ENCODE measurements at places on chromosomes 7 and 10.

GRCh38 chr7:106346678-106347217, 62.0 kb upstream of the NAMPT start:
- DNase-seq = no peak

- DNase-seq = no peak
Observed at GRCh38 chr10:34780818-34781380, 34.2 kb downstream of the PARD3 start.

- no peak for DNase-seq
Observed at GRCh38 chr7:101933028-101933427, 115.6 kb downstream of the CUX1 start.

DNA sequence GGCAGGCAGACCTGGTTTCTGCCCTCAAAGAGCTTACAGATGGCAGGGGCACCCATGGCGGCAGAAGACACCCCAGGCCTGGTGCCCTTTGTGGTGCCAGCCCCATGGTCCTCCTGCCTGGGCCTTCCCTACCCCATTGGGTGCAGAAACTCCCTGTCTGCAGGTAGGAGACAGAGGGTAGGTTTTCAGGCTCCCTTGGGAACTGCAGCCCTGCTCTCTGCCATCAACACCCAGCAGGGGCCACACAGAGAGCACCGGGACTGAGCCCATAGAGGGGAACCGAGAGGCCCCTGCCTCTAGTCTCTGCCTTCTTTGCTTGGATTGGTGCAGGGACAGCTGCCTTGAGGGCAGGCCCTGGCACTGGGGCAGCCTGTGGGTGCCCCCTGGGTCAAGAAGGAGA, 52.6 kb downstream of the GTF2IRD1 start:
- DNase-seq = no peak

- no peak for DNase-seq
Observed at GRCh38 chr7:65463184-65463583, 89.5 kb downstream of the ZNF92 start.

DNA sequence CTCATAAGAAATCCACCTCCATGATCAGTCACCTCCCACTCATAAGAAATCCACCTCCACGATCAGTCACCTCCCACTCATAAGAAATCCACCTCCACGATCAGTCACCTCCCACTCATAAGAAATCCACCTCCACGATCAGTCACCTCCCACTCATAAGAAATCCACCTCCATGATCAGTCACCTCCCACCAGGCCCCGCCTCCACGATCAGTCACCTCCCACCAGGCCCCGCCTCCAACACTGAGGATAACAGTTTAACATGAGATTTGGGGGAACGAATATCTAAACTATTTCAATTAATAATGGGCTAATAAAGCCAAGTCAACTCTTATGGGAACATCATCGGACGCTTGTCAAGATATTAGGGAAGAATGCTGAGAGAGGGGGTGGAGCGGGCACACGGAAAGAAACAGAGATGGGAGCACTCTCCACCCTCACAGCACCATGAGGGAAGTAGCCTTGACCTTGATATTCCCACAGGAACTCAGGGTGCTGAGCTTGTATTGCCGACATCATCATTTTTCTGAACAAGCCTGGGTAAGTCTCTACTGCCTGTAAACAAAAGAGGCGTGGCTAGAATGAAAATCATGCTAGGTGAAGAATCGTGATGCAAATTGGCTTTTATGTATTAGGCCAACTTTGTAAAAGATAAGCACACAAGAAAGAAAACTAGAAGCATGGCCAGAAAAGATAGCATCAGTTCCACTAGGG, 303.5 kb upstream of the KLF6 start:
- no peak for DNase-seq

DNA sequence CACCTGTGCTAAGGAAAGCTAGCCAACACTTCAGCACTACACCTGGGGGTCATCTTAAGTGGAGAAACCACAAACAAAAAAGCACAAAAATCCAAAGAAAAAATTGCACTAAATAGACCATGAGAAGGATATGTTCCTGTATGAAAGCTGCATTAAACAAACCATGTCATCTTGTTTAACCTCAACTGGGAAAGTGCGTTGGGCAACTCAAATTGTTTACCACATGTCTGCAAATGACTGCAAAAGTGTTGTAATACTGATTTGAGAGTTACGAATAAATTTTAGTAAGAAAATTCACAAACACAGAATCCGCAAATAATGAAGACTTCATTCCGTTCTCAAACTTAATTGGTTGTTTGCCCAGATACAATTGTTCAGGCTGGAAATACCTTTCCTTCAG, 111.9 kb upstream of the EGFR start:
- no peak for DNase-seq

- no peak for DNase-seq
Observed at GRCh38 chr10:104415526-104416165, 62.0 kb downstream of the CFAP58 start.

GRCh38 chr7:140326116-140326928, 72.0 kb downstream of the SLC37A3 start:
- DNase-seq = no peak

- no peak for DNase-seq
Observed at GRCh38 chr7:29102558-29103151, 43.7 kb downstream of the CPVL start.

GRCh38 chr10:118843647-118844265, 89.0 kb upstream of the CACUL1 start:
- no peak for DNase-seq

- DNase-seq = no peak
Observed at GRCh38 chr10:62501547-62501946, 127.4 kb downstream of the ZNF365 start.

GRCh38 chr7:129047761-129048160, 7.2 kb downstream of the TNPO3 start:
- no peak for DNase-seq

- peak; percentile 4 for DNase-seq
Observed at GRCh38 chr10:100872034-100872791, 40.5 kb upstream of the SLF2 start.

GRCh38 chr7:110418659-110419280, 672.2 kb upstream of the LRRN3 start:
- no peak for DNase-seq

- no peak for DNase-seq
Observed at GRCh38 chr7:45924283-45924682, 3.2 kb upstream of the IGFBP3 start.

Data from anterior cingulate cortex (tissue), 58 donors.